RPMI8226 (cell line): ENCODE measurements at places on chromosomes 13 and 19.

GRCh38 chr19:33311326-33311682 is 9.0 kb upstream of the CEBPA start:
- peak; percentile 26 for DNase-seq

DNA sequence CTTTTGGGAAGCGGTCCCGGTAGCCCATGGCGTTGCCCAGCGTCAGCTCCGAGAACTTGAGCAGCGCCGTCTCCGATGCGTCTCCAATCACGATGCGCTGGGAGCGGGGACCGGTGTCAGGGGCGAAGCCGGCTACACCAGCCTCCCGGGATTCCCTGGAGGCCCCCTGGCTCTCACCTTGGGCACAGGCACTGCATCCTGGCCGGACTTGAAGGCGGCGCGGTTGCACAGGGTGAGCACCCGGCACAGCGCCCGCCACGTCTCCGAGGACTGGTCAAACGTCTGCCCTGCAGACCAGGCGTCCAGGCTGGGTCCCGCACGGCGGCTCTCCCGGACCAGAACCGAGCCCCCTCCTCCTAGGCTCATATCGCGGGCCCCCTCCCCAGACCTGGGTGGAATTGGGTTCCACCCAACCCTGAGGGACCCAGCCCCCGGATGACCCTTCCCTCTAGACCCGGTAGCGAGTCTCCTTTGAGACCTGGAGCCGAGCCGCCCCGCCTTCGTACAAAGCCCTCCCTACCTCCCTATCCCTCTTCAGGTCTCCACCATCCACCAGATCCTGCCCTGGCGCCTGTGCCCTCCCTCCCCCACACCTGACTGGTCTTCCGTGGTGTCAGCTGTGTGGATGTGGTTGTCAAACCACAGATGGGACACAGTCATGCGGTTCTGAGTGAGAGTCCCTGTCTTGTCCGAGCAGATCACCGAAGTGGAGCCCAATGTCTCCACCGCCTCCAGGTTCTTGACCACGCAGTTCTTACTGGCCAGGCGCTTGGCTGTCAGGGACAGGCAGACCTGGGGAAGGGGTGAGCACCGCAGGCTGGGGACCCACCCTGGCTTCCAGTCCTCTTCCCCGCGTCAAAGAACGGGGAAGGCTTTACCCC is 4.8 kb downstream of the ATP4A start:
- DNase-seq = no peak

DNA sequence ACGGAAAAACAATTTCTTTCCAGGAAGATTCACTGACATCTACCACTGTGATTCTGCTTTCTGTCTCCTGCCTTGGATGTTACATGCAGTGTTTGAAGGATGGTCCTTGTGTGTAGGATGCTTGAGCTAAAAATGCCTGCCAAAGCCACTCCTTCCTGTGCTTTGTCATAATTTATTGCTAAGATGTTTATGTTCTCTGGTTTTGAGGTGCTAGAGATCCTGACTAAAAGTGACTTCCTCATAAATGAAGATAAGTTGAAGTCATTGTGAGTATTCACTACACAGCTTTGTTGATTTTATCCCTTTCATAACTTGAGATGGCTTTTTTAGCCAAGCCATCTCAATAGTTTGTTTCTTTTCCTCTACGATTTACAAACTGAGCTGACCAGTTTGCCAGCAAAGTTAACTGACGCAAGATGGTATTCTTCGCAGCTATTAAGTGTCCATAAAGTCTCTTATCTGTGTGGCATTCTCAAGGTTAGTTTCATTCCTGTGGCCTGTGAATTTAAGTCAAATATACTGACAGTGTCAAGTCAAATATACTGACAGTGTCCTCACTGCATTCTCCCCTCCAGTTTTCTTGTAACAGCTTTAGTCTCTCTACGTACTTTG is 15.7 kb upstream of the FBXL3 start:
- DNase-seq = no peak

DNA sequence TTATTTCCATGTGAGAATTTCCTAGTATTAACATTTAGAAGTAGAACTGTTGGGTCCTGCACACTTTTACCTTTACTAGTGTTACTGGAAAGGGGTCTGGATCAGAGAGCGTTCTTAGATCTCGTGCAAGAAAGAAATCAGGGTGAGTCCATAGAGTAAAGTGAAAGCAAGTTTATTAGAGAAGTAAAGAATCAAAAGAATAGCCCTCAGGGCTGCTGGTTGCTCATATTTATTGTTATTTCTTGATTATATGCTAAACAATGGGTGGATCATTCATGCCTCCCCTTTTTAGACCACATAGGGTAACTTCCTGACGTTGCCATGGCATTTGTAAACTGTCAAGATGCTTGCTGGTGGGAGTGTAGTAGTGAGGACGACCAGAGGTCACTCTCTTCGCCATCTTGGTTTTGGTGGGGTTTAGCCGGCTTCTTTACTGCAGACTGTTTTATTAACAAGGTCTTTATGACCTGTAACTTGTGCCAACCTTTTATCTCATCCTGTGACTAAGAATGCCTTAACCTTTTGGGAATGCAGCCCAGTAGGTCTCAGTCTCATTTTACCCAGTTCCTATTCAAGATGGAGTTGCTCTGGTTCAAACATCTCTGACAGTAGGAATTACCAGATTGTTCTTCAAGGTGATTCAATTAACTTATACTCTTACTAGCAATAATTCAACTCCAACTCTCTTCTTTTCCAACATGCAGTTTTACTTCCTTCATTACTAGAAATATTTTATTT is 27.4 kb downstream of the NDFIP2 start:
- DNase-seq = no peak

DNA sequence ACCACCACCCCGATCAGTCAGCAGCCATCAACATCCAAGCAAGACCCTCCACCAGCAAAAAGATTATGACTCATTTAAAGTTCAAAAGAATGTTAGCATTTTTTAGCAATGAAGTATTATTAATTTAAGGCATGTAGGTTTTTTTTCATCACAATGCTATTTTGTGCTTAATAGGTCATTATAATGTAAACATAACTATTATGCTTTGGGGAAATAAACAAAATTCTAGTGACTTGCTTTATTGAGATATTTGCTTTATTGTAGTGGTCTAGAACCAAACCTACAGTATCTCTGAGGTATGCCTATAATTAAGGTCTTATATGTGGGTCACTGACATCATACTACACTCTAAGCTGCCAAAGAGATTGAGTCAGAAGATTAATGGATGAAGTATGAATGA is 20.0 kb downstream of the KLF12 start:
- no peak for DNase-seq

- DNase-seq = peak; percentile 80
Observed at GRCh38 chr13:53250272-53250875, 221.8 kb downstream of the OLFM4 start.

DNA sequence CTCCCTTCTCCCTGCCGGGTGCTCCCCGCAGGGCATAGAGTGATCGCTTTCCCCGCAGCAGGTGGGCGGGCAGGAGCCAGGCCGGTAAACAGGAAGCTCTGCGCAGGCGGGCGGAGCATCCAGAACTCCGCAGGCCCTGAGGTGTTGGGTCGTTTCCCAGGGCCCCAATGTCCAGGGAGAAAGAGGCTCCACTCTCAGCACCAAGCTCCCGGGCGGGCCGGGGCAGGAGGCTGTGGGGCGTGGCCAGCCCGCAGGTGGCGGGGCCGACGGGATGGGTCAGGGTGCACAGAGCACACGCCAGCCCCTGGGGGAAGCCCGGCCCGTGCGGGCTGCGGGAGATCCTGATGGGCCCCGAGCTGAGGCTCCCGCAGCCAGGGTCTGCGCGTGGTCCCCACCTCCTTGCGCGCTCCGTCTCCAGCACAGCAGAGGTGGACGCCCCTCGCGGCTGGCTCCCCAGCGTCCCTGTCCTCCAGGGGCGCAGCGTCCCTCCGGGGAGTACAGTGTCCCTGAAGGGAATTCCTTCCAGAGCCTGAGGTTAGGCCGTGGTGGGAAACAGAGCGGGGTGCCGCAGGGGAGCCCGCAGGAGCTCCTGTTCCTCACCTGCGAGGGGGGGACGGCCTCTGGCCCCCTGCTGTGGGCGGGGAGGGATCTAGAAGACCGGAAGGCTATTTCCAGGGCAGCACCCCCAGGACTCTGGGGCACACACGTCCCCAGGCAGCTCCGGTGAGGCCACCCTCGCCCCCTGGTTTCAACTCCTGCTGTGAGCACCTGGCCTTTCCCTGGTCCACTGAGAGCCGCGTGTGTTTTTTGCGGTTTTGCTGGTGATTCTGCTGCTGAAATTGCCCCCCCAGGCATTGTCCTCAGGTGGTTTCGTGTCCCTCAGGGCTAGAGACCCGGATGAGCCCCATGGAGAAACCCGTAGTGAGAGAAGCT is 12.2 kb downstream of the PIP5K1C start:
- DNase-seq = peak; percentile 87
